Activated CD4-positive, CD25-positive, alpha-beta regulatory T cell treated with anti-CD3 and anti-CD28 coated beads, Interleukin-2, amount 50 U/mL, for 24 hours (primary cell): ENCODE measurements at places on chromosomes 7 and 10.

DNA sequence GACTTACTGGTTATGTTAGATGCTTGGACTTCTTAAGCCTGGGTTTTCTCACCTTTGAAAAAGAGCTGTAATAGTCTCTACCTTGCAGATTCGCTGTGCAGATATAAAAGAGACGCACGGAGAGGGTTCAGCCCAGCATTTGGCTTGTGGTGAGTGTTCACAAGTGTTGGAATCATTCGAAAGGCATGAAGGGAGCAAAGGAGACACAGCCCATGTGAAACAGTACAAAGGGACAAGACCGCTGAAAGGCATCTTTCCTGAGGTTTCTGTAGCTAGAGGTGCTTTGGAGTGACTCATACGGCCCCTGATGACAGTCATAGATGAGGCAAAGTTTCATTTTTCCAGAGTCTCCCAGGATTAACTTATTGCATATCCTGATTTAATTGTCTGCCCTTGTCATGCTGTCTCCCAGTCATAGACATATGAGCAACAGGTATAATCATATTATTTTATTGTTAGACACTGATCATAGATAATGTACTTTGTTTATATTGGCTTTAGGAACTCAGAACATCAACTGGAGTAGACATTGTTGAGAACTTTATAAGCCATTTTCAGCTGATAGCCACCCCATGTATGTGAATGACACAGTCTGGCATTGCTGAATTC, 171.1 kb downstream of the ADRA2A start:
- ATAC-seq, result no peak

DNA sequence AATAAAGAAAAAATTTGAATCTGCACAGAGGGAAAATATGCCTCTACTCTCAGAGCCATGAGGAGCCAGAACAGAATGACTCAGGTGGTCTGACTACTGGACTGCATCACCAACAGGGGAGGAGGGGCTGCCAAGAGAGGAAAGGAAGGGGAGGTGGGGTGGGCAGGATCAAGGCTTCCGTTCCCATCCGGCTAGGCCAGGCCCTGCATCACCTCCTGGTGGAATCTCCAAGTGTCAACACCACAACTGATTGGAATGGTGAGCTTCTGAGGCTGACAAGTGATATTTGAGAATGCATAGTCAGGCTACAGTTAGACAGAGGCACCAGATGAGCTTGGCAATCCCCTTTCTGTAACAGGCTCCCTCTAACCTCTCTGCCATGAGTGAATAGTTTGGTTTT, 10.4 kb upstream of the GPR26 start:
- no peak for ATAC-seq

GRCh38 chr10:12938271-12938670, 63.2 kb downstream of the CCDC3 start:
- ATAC-seq, result no peak

DNA sequence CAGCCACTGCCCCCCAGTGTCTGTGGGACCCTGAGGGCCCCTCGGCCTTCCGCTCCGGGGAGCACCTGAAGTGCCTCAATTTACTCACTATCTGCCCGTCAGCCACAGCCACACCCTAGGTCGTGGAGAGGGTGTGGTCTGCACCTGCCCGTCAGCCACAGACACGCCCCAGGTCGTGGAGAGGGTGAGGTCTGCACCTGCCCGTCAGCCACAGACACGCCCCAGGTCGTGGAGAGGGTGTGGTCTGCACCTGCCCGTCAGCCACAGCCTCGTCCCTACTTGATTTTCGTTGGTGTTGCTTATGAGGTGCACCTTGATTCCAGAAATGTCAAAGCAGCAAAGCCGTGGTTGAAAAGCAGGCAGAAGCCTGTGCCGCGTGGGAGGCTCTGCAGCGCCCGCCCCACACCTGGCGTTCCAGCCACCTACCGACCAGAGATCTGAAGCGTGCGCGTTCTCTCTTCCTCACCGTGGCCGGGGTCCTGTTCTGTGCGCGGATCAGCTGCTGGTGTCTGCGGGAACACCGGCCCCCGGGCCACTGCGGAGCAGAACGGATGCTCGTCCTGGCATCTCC, 101.6 kb downstream of the DYNC2I1 start:
- peak; percentile 79 for ATAC-seq

DNA sequence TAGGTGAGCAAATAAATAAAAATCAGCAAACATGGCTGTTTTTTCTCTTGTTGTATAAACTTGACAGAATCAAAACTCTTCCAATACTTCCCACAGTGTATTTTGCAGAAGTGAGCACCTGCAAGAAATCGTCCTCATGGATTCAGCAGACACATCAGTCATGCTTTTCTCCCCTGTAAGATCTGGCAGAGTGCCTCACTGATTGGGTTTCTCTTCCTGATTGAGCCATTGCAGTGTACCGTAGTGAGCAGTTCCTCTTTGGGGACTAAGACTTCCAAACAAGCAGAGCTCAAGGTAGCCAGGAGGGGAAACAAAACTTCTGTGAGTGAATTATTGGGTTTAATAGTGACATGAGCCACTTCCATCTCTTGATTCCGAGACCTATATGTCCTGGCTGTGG, 2.2 kb upstream of the CCDC3 start:
- ATAC-seq, result no peak

GRCh38 chr7:38448054-38448453, 174.6 kb upstream of the TARP start:
- no peak for ATAC-seq

DNA sequence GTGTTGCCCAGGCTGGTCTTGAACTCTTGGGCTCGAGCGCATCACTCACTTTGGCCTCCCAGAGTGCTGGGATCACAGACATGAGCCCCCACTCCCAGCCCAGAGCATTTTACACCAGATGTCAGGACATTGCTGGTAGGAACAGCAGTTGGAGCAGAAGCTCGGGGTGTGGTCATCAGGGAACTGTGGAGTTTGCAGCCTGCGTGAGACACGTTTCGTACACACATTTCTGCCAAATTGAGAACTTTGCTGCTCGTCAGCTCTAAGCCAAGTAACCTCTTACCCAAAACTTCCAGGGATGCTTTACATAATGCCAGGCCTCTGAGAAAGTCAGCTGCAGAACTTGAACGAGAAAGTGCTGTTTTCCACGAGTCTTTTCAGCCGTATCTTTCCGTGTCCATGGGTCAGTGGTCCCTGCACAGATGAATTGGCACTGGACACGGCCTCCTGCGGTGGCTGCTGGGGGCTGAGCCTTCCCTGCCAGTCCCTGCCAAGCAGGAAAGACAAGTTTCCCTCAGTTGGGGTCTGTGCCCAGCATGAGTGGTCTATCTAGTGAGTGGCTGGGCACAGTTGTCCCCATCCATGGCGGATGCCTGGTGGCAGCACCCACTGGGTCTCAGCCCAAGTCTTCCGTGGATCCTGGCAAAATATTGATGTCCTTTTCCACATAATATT, 54.4 kb downstream of the DNAJB6 start:
- no peak for ATAC-seq

GRCh38 chr10:68989317-68989990, 851 bp downstream of the KIFBP start:
- no peak for ATAC-seq

- ATAC-seq, result no peak
Measured at GRCh38 chr10:58733436-58733835, 220.8 kb downstream of the BICC1 start.

DNA sequence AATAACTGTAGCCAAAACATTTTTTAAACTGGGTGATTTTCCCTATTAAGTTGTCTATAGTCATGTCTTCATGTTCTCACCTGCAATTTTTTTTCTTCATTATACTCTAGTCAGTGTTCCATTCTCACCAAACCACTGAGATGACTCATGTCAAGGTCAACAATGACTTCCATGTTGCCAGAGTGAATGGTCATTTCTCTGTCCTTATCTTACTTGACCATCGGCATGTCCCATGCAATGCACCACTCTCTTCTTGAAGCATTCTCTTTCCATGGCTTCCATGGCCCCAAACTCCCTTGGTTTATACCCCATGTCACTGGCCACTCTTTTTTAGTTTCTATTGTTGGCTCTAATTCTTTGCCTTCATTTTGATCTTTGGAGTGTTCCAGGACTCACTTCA, 173.9 kb downstream of the PPP1R17 start:
- ATAC-seq, result no peak

DNA sequence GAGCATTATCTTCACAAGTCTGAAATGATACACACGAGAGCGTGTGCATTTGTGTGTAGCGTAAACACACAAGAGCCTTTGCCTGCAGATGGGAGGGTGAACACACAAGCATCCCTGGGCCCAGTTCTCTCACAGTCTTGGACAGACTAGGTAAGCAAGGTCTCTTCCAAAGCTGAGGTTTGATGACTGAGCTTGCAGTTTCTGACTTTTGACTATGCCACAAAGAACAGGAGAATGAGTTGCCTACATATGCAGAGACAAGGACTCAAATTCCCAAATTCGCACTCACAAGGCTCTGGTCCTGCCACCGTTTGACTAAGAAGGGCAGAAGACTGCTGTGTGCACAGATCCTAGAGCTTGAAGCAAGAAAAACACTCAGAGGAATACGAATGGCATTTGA, 55.8 kb downstream of the FAM53B start:
- peak; percentile 37 for ATAC-seq

DNA sequence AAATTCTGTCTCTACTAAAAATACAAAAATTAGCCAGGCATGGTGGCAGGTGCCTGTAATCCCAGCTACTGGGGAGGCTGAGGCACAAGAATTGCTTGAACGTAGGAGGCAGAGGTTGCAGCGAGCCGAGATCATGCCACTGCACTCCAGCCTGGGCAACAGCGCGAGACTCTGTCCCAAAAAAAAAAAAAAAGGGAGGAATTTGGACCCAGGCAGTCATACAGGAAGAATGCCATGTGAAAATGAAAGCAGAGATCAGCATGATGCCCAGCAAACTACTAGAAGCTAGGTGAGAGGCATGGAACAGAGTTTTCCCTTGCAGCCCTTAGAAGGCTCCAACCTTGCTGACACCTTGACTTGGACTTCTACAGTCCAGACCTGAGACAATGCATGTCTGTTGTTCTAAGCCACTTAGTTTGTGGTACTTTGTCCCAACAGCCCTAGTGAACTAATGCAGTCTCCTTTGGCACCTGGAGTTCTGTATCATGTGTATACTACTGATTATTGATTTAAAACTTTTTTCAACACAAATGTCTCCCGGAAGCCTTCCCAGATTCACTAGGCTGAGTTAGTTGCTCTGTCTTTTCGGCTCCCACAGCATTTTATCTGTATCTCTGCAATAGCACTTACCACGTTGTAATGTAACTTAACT, 10.2 kb upstream of the BAG3 start:
- no peak for ATAC-seq

GRCh38 chr10:117662126-117662525, 119.6 kb downstream of the EMX2 start:
- ATAC-seq, result no peak

- ATAC-seq, result peak; percentile 75
Measured at GRCh38 chr7:17298102-17298839, at the start of gene AHR. AHR (plus strand) TSS chr7:17298652; CDS start chr7:17299265, 613 bp downstream.
